ENCODE measurements at places on chromosomes 1 and 21.

DNA sequence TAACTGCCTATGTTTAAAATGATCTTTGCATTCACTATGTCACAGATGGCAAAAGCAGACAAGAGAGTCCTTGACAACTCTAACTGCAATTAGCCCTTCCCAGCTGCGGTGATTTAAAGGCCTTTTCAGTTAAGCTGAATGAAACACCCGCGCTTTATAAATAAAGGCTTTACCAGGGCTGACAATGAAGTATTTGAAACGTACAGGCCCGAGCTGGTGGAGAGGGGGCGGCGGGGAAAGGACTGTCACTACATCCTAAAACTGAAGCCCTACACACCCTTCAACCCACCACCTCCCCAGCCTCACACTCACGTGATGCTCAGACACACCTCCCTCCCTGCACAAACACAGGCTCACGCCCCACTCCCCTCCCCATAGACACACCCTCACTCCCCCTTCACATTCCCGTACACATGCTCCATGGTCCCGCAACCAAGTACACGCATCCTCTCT, 45.5 kb downstream of the GRIK3 start:
- no peak for DNase-seq

DNA sequence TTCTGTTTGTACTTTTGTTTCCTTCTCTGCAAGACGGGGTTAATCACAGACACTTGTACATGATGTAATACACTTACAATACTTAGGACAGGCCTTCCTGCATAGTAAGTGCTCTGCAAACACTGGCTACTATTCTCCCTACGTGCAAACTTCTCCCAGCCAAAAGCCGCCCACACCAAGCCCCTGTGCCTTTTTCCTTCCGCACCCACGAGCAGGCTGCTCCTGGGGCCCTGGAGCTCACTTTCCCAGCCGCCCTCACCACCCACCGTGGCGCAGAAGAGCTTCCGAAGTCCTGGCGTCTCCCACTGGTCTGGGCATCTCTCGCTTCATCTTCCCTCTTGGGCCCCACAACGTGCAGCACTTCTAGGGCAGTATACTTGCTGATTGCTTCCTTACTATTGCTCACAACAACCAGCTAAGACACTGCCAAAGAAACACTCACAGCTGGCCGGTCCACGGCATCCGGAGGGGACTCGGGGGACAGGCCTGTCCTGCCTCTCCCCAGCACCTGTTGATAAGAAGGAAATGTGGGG, 22.5 kb upstream of the GPR157 start:
- no peak for DNase-seq

- no peak for DNase-seq
Measured at GRCh38 chr1:7938070-7938469, 2.6 kb downstream of the TNFRSF9 start.

DNA sequence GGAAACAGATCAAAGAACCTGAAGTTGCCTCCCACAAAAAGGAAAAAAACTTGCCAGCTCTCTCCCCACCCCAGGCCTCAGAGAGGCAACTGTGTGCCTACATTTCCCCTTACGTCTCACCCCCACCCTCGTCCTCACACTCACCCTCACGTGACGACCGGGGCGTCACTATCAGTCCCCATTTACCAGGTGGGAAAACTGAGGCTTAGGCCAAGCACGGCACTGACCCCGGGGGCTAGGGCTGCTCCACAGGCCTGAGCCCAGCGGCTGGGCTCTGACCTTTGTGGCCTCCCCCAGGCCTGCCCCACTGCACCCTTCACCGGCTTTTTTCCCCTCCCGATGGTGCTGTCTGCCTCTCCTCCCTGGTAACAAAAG, 51.5 kb upstream of the RUNX3 start:
- DNase-seq: peak; percentile 64

GRCh38 chr1:215001419-215002021, 81.0 kb upstream of the KCNK2 start:
- DNase-seq: no peak

- DNase-seq: no peak
Measured at GRCh38 chr1:231162297-231162969, 575 bp downstream of the TRIM67 start.
